Omental fat pad (tissue), 4 donors: ENCODE measurements at places on chromosomes 2 and 18. TPM values are rescaled to one million over a fixed set of nuclear protein-coding genes. Genes with fewer than 3 reads are reported as not detected.

- DNase-seq, result no peak
Measured at GRCh38 chr2:23497063-23497462, 112.1 kb downstream of the KLHL29 start.

The ANTXR1 gene
- total RNA-seq, result 49.1 TPM

- DNase-seq, result no peak
Measured at GRCh38 chr2:119862127-119862889, 102.6 kb downstream of the PTPN4 start.

GRCh38 chr18:14189858-14190257 is 57.6 kb upstream of the ZNF519 start:
- no peak for DNase-seq

- DNase-seq, result no peak
Measured at GRCh38 chr2:128645631-128646030, 327.0 kb upstream of the HS6ST1 start.

DNA sequence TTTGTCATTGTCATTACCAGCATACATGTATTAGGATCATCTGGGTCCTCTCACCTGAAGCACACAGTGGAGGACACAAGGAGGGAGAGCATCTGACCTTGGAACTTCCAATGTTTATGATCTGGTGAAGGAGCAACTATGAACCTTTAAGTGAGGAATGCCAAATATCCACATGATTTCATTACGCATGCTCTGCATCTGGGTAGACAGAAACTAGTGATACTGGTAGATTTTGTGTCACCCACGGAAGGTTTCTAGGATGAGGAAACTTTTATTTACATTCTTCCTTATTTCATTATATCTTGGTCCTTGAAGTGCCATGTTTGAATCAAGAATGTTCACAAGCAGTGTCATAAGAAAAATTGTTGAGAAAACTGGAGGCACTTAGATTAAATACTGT is 32.1 kb downstream of the SPC25 start:
- DNase-seq, result no peak
